ENCODE measurements at places on chromosomes 4 and X.

DNA sequence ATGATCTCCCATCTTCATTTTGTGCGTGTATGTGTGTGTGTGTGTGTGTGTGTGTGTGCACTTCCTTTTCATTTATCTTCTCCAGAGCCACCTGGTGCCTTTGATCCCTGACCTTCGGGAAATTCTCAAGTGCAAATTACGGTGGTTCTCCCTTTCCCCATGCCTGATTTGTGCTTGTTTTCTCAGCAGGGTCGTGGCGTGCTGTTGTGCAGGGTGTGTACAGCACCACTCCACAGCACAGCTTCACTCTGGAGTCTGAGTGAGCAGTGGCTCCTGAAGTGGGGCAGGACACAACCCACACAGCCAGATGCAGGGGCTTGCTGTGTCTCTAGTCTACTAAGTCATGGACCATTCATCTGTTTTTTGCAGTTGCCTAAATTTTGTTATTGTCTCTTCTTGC, 114.2 kb upstream of the TBC1D9 start:
- DNase-seq, result no peak

DNA sequence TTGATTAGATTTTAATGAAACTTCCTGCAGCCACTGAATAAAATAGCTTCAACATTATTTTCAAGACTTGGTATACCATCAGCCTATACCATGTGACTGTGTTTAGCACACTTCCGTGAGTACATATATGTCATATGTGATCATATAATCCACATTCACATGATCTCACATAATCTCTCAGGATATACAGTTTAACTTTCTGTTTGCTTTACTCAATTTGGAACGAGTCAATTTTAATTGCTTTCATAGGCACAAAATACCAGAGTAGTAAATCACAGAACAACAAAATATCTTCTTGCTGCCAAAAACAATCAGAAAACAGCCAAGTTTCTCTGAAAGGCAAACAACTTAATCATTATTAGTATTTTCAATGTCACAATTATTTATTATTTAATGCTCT, 731.1 kb upstream of the DIAPH2 start:
- DNase-seq, result no peak

DNA sequence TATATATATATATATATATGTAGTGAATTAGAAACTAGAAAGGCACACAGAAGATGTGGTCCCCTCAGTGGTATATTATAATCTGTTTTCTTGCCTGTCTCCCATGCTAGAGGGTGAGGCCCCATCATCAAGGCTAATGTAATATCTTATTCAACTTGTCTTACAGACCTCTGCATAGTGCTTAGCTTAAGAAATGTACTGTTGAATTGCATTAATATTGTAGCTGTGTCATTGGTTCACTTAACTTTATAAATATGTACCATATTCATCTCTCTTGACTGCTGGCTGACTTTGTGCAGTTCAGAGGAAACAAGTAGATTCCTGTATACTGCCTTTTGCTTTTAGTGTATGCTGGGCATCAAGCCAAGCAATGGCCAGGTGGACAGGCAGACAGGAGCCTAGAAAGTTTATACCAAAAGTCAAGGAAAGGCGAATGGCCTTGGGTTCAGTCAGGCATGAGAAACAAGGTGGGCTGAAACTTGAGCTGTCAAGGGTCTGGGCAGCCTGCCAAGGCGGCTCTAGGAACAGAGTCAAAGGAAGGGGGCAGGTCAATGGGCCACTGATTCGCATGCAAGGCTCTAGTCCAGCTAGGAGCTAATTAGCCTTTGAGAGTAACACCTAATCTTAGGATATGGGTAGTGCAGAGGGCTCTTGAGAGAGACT, 78.8 kb upstream of the LEF1 start:
- DNase-seq, result no peak

DNA sequence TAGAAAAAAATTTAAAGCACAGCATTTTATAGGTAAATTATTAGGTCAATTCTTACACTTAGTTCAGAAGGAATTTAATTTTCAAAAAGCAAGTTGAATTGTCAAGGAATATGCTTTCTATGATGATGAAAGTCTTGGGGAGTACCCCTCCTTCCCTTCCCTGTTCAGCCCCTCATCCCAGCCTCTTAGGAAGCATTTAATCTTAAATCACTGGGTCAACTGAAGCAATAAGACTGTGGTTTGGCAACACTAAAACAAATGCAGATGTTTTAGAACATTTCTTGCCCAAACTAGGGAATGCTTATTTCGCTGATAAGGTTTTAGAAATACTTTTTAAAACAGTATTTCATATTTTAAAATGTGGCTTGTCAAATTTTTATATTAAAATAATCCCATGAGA, 19.1 kb upstream of the ARSJ start:
- DNase-seq, result no peak

DNA sequence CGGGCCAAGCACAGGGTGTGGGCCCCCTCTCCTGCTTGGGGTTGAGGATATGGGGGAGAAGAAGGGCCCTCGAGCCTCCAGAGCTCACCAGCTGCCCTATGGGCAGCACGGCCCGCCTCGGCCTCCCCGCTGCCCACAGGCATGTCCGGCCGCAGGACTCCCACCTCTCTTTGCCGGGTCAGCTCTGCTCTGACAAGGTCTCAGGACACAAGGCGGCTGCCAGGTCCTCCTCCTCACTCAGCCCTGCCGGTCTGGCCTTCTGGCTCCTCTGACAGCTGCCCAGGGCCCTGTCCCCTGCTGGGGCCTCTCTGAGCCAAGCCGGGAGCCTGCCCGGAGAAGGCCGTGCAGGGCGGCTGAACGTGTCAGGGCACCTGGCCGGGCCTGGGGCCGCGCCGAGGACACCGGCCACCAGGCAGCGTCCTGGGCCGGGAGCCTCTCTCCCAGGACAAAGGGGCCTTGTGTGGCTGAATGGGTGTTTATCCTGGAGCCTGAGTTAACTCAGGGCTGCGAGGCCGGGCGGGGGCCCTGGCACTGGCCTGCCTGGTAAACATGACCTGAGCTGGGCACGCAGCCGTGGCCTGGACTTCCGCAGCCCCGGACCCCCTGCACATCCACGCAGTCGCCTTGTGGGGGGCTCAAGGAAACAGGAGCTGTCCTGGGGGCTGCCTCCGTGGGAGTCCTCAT, 25.7 kb downstream of the TACC3 start:
- DNase-seq, result no peak

DNA sequence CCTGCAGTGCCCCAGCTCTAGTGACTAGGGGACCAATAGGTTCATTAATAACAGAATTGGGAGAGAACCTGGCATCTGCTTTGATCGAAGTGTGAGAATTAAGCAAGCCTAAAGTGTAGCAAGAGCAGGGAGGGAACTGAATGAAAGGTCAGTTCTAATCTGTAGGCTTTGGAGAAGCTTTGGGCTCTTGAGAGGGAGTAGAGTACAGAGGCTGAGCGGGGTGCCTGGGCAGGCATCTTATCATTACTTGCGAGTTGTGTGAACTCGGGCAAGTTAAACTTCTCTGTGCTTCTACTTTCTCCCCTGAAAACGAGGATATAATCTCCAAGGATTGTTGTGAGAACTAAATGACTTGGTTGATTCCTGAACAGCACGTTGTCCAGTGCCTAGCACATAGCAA, 906 bp upstream of the PARM1 start:
- DNase-seq, result no peak

DNA sequence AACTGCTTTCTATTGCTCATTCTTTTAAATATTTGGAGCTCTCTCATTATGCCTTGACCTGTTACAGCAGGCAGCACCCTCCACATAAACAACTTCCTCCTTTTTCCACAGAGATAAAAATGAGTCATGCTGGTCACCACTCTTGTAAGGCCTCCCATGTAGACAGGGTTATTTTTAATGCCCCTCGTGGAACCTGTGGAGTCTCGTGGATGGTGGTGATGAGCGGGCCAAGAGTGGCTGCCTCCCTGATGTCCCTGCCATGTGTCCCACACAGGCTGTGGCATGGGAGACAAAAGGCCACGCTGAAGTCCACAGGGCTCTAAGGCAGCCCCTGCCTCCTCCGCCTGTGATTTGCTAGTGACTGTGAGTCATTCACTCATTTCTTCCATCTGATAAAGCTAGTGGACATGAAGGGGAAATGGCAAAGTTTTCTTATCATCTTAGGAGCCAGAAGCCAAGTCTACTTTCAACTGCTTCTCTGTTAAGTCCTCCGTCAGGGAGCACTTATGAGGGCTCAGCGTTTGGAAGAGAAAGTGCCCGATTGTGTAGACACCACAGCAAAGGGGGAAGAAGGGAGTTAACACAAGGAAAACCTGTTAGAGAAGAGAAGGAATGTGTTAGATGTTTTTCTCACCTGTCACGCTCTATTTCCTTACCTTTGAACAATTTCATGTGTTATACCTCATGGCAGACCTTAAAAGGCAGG, 121.6 kb upstream of the FAT1 start:
- peak; percentile 52 for DNase-seq

Measured in RKO (cell line).